ENCODE measurements at places on chromosomes 7 and 10.

DNA sequence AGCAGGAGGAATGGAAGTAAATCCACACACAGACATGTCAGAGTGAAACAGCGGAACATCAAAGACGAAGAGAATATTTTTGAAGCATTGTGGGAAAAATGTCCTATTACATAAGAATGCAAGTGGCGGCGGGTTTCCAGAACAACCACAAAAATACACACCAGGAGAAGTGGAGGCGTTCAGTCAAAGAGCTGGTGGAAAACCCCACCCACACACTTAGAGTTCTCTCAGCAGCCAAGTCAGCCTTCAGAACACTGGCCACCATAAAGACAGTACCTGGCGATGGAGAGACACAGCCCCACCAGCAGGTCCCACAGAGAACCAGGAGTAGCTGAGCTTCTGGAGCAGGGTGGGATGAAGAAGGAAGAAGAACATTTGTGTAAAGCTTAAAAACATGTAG lies 23.7 kb downstream of the NKX6-2 start:
- no peak for DNase-seq

DNA sequence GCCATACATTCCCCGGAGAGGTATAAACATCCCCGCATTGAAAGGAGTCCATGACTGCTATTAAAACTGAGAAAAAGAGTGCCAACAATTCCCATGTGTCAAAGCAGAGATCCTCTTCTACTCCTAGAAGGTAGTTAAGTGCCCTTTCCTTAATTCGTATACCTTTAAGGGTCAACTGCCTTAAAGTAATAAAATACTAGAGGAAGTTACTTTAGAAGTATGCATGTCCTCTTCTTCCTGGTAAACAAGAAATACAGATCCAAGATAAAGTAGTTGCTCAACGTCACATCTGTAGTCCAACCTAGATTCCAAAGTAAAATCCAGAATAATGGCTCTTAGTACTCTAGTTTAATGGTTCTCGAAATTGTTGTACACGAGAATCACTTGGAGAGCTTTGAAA lies 1.5 kb upstream of the TSPAN12 start:
- DNase-seq = no peak

DNA sequence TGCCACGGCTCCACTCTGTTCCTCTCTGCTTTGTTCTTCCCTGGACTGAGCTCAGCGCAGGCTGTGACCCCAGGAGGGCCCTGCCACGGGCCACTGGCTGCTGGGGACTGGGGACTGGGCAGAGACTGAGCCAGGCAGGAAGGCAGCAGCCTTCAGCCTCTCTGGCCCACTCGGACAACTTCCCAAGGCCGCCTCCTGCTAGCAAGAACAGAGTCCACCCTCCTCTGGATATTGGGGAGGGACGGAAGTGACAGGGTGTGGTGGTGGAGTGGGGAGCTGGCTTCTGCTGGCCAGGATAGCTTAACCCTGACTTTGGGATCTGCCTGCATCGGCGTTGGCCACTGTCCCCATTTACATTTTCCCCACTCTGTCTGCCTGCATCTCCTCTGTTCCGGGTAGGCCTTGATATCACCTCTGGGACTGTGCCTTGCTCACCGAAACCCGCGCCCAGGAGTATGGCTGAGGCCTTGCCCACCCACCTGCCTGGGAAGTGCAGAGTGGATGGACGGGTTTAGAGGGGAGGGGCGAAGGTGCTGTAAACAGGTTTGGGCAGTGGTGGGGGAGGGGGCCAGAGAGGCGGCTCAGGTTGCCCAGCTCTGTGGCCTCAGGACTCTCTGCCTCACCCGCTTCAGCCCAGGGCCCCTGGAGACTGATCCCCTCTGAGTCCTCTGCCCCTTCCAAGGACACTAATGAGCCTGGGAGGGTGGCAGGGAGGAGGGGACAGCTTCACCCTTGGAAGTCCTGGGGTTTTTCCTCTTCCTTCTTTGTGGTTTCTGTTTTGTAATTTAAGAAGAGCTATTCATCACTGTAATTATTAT lies 1.2 kb downstream of the CLDN4 start:
- no peak for DNase-seq

- no peak for DNase-seq
Measured at GRCh38 chr7:63071920-63072319, 926.7 kb upstream of the ZNF722 start.

All from fibroblast of skin of left quadriceps (primary cell).